ENCODE measurements at places on chromosomes 3 and 15.

- no peak for DNase-seq
Observed at GRCh38 chr3:186599142-186599784, 13.6 kb upstream of the AHSG start.

GRCh38 chr3:187264021-187264420 is 27.5 kb downstream of the MASP1 start:
- DNase-seq: no peak

GRCh38 chr3:175187586-175187985 is 328.5 kb downstream of the NAALADL2 start:
- no peak for DNase-seq

- no peak for DNase-seq
Observed at GRCh38 chr3:12960497-12960896, 112.7 kb downstream of the IQSEC1 start.

GRCh38 chr3:88364926-88365325 is 215.2 kb downstream of the C3orf38 start:
- no peak for DNase-seq

DNA sequence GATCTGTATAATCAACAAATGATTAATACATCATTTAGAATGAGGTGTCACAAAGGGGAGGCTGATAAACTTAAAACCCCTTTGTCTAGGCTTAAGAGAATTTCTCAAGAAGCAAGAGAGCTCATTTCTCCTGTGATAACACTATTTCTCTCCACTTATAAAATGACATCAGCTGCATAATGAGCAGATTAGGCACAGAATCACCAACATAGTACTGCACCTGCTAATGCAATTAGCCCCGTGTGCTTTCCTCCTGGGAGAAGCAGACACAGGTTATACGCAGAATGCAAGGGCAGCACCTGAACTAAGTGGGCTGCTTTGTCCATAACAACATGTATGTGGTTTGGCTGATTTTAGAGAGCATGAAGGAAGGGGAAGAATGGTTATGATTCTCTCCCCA is 515.3 kb upstream of the CFAP20DC start:
- DNase-seq: no peak

DNA sequence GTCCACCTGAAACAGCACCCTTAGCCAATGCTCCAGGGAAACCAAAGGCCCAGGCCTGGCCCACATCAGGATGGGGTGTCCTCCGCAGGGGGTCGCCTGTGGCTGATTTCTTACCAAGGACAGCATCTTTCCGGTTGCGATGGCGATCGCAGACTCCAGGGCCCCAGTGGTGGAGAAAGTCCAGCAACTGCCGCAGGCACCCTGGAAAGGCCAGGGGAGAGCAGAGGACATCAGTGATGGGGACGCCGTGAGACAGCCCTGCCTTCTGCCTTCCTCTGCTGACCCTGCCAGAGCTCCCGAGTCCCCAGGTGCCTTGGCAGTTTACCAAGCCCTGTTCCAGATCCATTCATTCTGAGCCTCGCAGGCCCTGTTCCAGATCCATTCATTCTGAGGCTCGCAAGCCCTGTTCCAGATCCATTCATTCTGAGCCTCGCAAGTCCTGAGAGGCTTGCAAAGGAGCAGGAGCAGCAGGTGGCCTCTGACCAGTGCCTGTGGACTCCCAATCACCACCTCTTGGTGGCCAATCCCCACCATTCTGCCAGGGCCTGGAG is 12.5 kb downstream of the CTSH start:
- no peak for DNase-seq

DNA sequence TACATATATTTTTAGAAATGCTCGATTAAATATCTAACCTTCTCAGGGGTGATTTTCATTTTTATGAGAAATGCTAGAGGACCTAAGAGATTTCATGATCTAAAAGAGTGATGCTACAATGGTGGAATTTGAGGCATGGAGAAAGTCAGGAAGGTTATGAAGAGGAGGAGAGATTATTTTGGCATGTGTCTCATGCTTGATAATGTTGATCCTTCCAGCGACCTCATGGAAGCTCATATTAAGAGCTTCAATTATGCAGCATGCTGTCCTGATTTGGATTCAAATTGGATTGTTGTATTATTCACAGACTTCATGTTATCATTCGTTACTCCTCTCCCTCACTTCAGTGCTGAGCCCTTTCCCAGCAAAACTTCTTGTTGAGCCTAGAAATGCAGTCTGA is 112.5 kb downstream of the RAP2B start:
- no peak for DNase-seq

DNA sequence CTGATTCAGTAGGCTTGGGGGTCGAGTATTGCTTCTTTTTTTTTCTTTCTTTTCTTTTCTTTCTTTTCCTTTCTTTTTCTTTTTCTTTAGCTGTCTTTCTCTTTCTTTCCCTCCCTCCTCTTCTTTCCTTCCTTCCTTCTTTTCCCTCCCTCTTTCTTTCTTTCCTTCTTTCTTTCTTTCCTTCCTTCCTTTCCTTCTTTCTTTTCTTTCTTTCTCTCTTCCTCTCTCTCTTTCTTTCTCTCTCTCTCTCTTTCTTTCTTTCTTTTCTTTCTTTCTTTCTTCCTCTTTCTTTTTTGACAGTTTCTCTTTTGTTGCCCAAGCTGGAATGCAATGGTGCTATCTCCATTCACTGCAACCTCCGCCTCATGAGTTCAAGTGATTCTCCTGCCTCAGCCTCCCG is 36.0 kb downstream of the TM4SF4 start:
- no peak for DNase-seq

DNA sequence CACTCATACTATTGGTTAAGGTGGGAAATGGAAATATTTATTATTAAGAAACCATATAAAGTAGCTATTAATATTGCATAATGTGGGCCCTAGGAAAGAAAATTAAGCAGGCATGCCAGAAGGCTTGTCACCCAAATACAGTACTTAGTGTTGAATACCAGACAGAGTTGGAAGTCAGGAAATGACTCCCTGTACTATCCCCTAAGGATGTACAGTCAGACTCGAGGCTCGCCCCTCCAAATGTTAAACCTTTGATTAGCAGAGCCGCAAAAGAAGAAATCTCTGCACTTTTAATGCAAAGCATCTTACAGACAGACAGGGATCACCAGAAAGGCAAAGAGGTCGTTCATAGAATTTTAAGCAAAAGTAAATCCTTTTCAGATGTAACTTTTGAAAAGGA is 11.3 kb upstream of the RBSN start:
- DNase-seq: no peak

Data from inflammatory macrophage (primary cell).